NCI-H510A (cell line): ENCODE measurements at places on chromosomes 11 and 22.

- no peak for DNase-seq
Observed at GRCh38 chr22:42855211-42855610, 1.9 kb downstream of the ARFGAP3 start.

DNA sequence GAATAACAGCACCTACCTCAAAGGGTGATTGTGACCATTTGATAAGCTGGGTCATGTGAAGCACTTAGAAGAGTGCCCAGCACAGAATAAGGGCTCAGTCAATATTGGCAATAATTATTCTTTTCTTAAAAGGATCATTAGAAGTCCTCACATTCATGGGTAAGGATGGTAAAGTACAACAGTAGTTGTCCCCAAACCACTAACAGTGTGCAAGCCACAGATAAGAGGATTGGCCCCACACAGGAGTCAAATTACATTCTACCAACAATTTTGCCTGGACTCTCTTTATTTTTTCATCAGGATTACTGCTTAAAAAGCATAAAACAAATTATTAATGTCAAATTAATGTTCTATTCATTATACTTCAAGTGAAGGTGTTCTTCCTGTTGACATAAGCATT, 271.5 kb upstream of the PDGFD start:
- no peak for DNase-seq

DNA sequence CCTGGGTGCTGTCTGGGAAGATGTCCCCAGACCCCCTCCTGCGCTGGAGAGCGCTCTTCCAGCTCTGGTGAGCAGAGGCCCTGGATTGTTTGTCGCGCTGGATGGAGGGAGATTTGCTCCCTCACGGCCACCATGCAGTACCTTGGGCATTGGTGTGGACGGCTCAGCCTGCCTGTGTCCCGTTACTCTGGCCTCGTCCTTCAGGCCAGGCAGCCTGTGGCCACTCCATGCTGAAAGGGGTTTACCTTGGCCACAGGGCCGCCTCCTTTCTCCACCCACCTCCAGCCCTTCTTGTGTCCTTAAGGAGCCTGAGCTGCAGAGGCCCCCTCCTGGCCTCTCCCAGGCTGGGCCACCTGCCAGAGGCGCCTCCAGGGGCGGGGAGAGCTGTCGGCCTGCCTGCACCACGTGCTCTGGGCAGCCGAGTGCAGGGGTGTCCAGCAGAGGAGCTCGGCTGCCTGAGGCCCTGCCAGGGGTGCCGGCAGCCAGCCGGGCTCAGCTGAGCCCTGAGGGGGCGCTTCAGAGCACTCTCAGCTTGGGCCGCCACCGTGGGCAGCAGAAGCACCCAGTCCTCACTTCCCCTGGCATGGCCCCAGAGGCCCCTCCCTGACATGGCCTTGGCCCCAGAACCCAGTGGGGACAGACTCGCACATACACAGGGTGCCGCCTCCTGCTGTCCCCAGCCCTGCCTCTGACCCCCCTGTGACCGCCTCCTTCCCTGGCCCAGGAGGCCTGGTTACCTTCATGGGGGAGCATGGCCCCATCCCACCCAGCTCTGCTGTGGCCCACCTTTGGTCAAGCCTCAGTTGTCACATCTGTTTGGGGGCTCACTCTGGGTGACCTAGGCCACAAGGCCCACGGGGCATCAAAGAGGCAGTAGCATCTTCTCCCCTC, 3.4 kb downstream of the CCND1 start:
- peak; percentile 11 for DNase-seq

DNA sequence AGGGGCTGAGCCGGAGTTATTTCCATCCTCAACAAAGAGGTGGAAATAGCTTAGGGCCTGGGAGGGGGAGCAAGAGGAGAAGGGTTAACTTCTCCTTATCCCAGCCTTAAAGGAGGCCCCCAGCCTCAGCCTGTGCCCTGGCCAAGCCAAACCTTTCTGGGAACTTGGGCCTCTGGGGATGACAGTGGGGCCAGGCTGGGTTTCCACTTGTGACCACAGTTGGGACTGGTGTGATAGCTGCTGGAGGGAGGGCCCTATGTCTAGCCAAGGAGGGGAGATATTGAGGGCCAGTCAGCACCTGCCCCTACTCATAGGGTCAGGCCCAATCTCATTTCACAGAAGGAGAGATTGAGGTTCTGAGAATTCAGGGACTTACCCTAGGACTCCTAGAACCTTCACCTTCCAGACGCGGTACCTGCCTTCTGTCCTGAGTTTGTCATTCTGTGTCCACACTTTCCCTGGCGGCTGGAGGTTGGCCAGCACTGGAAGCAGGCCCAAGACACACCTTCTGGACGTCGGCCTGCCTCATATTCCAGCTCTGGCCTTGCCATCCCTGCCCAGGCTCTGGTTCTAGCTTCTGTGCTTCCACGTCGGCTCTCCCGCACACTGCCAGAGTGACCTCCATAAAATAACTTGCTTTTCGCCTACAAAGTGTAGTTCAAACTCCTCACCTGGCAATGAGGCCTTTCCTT, 3.1 kb downstream of the RELT start:
- no peak for DNase-seq

GRCh38 chr22:48860557-48860956, 967.1 kb downstream of the BRD1 start:
- DNase-seq = no peak
